Ecto neural progenitor cell (in vitro differentiated cells): ENCODE measurements at places on chromosomes 1 and 21.

DNA sequence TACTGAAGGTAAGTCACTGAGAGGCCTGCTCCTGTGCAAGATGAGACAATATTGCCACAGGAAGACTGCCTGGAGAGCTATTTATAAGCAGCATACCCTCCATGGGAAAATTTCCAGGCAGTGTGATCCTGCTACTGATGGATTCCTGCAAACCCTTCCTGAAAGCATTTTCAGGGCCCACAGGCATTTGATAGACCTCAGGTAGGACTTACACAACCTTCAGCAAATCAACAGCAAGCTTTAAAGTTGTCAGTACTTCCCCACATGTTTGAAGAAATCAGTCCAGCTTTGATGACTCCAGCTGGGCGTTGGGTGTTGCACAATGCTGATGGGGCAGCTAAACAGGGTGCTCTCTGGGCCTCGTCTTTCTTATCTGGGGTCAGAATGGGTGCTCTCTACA is 108.8 kb downstream of the PLXNA2 start:
- no peak for DNase-seq

DNA sequence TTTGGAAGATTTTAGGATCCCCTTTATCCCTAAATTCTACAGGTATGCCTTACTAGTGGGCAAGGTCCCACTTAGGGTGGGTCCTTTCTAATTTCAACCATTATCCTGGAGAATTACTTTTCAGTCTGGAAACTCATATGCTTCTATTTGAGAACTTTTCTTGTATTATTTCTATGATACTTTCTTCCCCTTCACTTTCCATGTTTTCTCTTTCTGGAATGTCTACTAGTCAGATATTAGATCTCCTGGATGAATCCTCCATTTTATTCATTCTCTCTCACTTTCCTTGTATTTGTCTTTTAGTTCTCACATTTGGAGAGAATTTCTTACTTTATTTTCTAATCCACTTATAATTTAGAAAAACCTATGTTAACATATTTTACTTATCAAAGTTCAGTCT is 83.9 kb upstream of the SIPA1L2 start:
- DNase-seq: no peak

DNA sequence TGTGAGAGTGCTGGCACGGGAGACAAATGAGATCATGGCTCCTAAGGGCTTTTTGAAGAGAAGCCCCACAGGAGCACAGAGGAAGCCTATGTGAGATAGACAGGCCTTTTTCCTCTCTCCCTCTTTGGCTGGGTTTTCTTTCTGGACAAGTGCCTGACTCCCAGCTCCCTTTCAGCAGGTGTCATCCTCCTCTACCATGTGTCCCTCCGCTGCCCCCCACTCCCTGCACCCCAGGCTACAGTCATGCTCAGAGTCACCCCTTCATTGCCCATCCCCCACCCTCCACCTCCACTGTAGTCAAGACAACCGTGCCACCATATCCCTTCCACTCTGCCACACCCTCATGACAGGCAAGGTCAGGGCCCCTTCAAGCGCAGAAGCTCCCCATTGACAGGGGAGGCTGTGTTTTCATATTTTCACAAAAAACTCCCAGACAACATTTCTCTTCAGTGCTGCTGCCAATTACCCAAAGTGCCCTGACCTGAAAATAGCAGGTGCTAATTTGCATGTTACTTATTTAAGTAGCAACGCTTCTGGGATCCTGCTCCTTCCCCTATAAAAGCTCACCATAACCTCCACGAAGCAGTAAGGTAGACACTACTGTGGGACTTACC is 92.1 kb upstream of the IPO9 start:
- no peak for DNase-seq

DNA sequence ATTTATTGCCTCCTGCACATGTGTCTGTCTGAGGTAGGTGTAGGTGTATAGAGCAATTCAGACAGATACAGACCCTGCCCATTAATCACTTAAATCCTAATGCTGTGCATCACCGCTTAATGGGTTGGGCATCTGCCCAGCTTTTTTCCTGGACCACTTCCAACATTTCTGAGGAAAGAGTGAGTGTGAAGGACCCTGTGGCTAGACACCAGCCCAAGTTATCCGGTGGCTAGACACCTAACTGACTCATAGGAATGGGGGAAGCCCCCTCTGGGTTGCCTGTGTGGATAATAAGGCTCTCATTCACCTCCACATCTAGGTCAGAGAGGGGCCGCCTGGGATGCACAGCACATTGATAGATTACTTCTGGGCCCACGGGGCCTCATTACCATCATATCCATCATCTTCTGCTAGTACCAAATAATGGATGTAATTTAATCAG is 121.1 kb upstream of the RAVER2 start:
- DNase-seq: no peak
